Nasal cavity respiratory epithelium epithelial cell of viscerocranial mucosa (primary cell): ENCODE measurements at places on chromosomes 1 and 21. TPM values are rescaled to one million over a fixed set of nuclear protein-coding genes. Genes with fewer than 3 reads are reported as not detected.

Gene ADAMTS5
- total RNA-seq, result not detected in 2 replicates

Gene PPIAL4G
- total RNA-seq, result not detected in 2 replicates

Gene GJA8
- total RNA-seq, result not detected in 2 replicates

Gene CLCNKB
- total RNA-seq, result 0.21 TPM in 1 of 2 replicates, not detected in the other

Gene NIPAL3
- total RNA-seq, result 23.9 and 54.9 TPM in 2 replicates

Gene GBP4
- under 0.01 and 0.36 TPM in 2 replicates for total RNA-seq

Gene VPS45
- 22.2 and 32.2 TPM in 2 replicates for total RNA-seq

Gene TNFSF18
- total RNA-seq, result under 0.01 TPM in 1 of 2 replicates, not detected in the other

Gene LDLRAD2
- total RNA-seq, result not detected in 2 replicates

Gene BGLAP
- total RNA-seq, result under 0.01 and 0.07 TPM in 2 replicates

Gene DNAI4
- total RNA-seq, result 3.1 and 6.6 TPM in 2 replicates

Gene QSOX1
- 87.5 and 140 TPM in 2 replicates for total RNA-seq

Gene TRIM17
- total RNA-seq, result 1.7 and 5.3 TPM in 2 replicates

Gene OR6N1
- not detected in 2 replicates for total RNA-seq

Gene TOR1AIP1
- total RNA-seq, result 26.0 and 39.6 TPM in 2 replicates

Gene ETV3L
- total RNA-seq, result not detected in 2 replicates

Gene FAM43B
- total RNA-seq, result not detected in 2 replicates

Gene ANGEL2
- total RNA-seq, result 25.6 and 37.3 TPM in 2 replicates

Gene APOBEC4
- total RNA-seq, result not detected in 2 replicates

Gene MATN1
- not detected in 2 replicates for total RNA-seq

Gene PDPN
- 3.1 and 12.1 TPM in 2 replicates for total RNA-seq

Gene CRNN
- 3.8 and 24.6 TPM in 2 replicates for total RNA-seq

Gene ZNF683
- not detected in 2 replicates for total RNA-seq

Gene CFAP410
- 4.1 and 4.8 TPM in 2 replicates for total RNA-seq

Gene BCAN
- total RNA-seq, result not detected in 2 replicates

Gene TAS1R3
- under 0.01 and 0.36 TPM in 2 replicates for total RNA-seq

Gene CDCA8
- total RNA-seq, result 0.43 and 0.68 TPM in 2 replicates

Gene HMGCS2
- 2.1 TPM in 1 of 2 replicates, not detected in the other for total RNA-seq

Gene LIN9
- 3.4 and 3.7 TPM in 2 replicates for total RNA-seq

Gene IQCC
- 1.9 and 3.1 TPM in 2 replicates for total RNA-seq

Gene LAMTOR5
- total RNA-seq, result 47.6 and 51.9 TPM in 2 replicates

Gene GPR52
- 0.34 and 0.78 TPM in 2 replicates for total RNA-seq

Gene GBP6
- total RNA-seq, result 29.4 and 82.7 TPM in 2 replicates

Gene FCN3
- 0.21 TPM in 1 of 2 replicates, not detected in the other for total RNA-seq

Gene ZMYND12
- 0.68 and 1.00 TPM in 2 replicates for total RNA-seq

Gene GPATCH4
- total RNA-seq, result 31.4 and 39.7 TPM in 2 replicates
